ENCODE measurements at places on chromosomes 2 and 18.

DNA sequence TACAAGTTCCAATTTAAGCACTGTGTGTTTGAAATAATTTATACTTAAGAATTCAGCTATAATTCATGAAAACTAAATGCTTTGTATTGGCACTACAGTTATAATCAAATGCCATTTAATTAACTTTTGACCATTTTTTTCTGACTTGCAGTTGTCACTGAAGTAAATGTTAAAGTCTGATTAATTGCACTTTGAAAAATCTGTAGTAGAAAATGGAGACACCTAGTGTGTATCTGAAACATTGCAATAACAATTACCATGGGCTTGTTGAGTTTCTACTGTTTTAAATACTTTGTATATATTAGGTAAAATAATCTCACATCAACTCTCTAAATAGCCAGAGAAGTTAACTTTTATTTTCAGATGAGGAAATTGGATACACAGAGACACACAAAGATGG lies 458.6 kb upstream of the FSIP2 start:
- no peak for DNase-seq

GRCh38 chr2:239355139-239355538 lies 45.7 kb downstream of the HDAC4 start:
- no peak for DNase-seq

DNA sequence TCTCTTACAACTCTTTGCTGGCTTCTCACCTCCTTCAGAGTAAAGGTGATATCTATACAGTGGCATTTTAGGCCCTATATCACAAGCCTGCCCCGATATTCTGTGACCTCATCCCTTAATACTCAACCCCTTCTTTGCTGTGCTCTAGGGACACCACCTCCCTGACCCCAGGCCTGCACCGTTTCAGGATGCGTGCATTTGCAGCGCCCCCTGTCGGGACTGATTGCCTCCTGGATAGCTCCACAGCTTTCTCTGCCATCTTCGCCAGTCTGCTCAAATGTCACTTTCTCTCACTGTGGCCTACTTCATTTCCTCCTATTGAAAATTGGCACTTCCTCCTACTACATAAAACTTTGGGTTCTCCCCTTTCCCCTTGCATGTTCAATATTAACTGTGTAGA lies 289.6 kb downstream of the SOCS6 start:
- DNase-seq, result no peak

- DNase-seq, result no peak
Observed at GRCh38 chr2:200148366-200148765, 158.1 kb upstream of the SPATS2L start.

DNA sequence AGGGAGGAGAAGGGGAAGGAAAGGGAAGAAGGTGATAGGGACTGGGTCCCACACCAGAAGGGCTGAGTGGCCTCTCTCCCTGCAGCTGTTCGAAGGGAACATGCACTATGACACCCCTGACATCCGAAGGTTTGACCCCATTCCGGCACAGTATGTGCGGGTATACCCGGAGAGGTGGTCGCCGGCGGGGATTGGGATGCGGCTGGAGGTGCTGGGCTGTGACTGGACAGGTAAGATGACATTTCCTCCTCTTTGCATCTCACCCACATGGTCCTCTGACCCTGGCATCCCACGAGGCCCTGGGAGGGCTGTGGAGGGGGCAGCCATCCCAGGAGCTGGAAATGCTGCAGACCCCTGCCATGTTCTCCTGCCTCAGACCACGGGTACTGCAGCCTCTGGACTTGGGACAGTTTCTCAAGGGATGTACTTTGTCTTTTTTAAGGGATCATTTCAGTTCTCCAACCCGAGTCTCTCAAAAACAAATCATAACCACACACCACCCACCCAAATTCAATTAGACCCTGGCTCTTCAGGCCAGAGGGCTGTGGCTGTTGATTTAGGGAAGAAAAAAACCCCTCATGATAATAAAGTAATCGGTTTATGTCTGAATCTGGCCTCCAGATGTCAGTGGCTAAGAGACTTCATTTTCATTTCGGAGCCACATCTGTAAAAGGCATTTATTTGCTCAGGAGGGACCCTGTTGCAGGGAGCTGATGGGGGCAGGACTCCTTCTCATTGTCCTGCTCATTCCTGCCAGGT lies 63.5 kb downstream of the NRP2 start:
- no peak for DNase-seq

DNA sequence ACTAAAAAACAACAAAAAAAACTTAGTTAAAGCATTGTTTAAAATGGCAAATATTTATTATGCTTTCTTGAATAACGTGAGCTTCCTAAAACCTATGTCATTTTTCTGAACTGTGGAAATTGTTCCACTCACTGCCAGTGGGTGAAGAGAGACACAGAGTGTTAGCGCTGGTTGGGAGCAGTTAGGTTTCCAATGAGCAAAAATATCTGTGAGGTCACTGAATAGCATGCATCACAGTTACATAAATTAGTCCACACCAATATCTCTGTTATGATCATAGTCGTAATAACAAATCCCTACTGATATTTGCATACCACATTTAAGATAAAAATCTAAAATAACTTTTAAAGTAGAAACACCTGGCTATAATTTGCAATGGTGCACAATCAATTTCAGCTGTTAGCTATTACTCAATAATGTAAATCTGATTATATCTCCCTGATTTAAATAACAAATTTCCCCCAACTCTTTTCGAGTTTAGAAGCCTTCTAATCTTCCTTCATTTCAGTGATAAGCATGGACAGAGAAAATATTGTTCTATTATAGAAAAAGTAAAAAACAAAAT lies 1094.0 kb upstream of the KLHL29 start:
- no peak for DNase-seq

DNA sequence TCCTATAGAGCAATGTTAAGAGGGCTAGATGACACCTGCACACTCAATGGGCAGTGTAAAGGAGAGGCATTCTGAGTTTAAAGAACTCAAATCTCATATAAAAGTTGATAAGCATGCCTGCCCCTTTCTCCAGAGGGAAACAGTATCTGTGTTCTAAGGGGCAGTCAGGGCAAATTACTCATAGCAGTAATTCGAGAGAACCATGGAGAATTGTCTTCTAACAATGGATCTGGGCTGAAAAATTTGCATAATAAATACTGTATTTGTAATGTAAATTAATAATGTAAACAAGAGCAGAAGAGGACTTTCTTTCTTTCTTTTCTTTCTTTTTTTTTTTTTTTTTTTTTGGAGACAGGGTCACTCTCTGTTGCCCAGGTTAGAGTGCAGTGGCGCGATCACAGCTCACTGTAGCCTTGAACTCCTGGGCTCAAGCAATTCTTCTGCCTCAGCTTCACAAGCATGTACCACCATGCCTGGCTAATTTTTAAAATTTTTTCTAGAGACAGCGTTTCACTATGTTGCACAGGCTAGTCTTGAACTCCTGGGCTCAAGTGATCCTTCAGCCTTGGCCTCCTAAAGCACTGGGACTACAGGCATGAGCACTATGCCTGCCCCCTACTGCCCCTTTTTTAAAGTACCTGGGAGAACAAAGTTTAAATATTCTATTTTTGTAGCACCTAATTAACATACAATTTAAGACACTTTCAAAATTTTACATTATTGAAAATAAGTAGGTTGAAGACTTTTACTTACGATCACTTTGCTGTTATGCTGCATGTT lies 70.6 kb downstream of the OTX1 start:
- DNase-seq, result no peak

GRCh38 chr2:208001924-208002323 lies 23.4 kb downstream of the PLEKHM3 start:
- no peak for DNase-seq

GRCh38 chr18:58789876-58790240 lies 74.8 kb upstream of the ZNF532 start:
- DNase-seq, result no peak

Data from stimulated activated CD8-positive, alpha-beta memory T cell treated with anti-CD3 and anti-CD28 coated beads, Interleukin-7, amount 100 ng/mL, for 1 hour (primary cell).